ENCODE measurements at places on chromosomes 3 and 15. TPM values are rescaled to one million over a fixed set of nuclear protein-coding genes. Genes with fewer than 3 reads are reported as not detected.

- DNase-seq, result peak; percentile 15
These were observed 643 bp downstream of the CDAN1 start for GRCh38 chr15:42736178-42736792.

DNA sequence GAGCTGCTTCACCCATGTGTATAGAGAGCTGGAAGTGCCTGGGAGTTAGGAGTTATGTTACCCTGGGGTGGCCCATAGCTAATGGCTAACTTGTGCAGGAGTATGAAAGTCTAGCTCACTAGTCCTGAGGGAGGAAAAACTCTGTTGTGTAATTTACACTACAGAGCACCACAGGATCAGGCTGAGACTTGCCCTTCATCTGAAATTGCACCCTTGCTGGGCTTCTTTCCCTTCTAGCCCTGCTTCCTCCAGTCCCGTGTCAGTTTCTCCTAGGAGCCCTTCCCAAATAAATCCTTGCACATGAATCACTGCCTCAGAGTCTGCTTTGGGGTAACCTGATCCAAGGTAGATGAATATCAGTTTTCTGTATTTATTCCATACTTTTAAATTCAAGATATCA, 40.0 kb downstream of the CTXND1 start:
- DNase-seq, result no peak

The PARP14 gene
- 113 TPM for total RNA-seq

The HTR3E gene
- total RNA-seq, result not detected

DNA sequence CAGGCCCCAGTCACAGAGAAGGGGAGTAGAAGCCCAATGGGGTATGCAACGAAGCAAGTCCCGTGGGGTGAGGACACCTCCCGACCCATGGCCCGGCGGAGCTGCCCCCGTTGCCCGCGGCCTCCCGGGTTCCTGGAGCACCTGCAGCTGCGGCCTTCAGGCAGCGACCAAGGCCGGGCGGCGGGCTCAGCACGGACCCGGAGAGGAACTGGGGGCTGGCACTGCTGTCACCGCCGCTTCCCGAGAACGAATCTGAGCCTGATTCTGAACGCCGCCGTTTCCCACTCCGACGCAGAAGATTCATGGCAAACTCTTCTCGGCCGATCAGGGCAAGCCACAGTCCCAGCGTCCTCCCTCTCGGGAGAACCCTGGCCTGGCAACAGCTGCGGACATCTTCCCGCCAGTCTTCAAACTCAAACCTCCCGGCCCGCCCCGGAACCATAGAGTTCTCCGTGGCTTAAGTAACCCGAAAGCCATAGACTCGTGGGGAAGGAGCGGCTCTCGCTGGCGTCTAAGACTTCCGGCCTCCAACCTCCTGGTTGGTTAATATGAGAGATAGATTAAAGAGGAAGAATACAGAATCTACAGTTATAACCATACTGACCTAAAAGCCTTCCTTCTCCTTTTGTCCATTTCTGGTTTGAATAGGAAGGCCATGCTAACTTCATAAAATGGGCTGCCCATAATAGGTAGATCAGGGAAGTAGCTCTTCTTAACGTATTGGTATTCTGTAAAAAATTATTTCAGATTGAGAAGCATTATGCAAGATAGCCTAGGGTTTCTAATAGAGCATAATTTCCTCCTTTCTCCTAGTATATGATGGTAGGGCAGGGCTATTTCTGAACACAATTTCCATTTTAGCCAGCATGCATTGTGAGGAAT, at the start of gene POLQ:
Gene POLQ, minus strand, starts transcription at position 415 of the 882 bp plus-strand sequence. Its CDS starts 111 bp downstream, at position 304.
- peak; percentile 96 for DNase-seq

DNA sequence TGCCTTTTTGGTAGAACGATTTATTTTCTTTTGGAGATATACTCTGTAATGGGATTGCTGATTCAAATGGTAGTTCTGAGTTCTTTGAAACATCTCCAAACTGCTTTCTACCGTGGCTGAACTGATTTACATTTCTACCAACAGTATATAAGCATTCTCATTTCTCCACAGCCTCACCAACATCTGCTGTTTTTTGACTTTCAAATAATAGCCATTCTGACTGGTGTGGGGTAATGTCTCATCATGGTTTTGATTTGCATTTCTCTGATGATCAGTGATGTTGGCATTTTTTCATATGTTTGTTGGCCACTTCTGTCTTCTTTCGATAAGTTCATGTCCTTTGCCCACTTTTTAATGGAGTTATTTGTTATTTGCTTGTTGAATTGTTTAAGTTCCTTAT, 154.0 kb downstream of the ABHD5 start:
- DNase-seq, result no peak

DNA sequence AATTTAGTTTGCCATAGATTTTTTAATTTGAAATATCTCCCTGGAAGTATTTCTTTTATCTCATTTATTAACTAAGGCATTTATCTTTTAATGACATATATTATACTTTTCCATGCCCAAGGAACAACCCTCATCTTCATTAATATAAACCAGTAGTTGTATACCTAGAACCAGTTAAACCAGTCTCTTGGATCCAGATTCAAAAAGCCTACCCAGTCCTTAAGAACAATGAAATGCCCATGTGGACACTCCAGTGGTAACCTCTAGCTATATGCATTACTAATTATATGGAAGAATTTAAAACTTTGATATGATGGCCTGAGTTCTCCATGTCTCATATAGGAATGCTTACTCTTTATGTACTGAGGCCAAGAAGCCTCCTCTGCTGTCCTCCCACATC, 4.8 kb downstream of the SIDT1 start:
- DNase-seq, result no peak

GRCh38 chr3:54261141-54261540, 138.8 kb downstream of the CACNA2D3 start:
- DNase-seq, result no peak

GRCh38 chr15:51758645-51759044, 7.2 kb downstream of the TMOD2 start:
- DNase-seq, result peak; percentile 32

DNA sequence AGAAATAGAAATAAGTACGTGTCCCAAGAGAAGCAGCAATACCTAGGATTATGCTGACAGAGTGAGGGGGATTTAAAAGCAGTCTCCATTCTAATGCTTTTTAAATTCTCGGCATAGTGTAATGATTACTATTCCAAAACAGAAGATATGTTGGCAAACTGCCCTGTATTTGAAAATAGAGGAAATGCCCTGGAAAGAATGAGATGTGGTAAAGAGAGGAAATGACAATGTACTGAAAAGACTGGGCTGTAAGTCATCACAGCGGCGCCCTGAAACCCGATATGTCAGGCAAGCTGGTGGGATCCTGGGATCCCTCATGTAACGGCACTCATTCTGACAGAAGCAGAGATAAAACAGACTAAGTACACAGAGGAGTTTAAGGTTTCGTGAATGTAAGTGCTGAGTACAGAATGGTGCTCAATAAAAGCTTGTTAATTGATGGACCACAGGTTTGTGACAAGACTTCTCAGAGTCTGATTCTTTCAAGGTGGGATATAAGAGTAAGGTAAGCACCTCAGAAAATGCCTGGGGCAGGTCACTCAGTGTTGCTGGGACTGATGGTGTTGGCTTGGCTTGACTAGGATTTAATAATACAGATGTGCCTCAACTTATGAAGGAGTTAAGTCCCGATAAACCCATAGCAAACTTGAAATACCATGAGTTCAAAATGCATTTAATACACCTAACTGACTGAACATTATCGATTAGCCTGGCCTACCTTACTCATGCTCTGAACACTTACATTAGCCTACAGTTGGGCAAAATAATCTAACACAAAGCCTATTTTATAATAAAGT, 91.4 kb downstream of the NFKBIZ start:
- peak; percentile 93 for DNase-seq

DNA sequence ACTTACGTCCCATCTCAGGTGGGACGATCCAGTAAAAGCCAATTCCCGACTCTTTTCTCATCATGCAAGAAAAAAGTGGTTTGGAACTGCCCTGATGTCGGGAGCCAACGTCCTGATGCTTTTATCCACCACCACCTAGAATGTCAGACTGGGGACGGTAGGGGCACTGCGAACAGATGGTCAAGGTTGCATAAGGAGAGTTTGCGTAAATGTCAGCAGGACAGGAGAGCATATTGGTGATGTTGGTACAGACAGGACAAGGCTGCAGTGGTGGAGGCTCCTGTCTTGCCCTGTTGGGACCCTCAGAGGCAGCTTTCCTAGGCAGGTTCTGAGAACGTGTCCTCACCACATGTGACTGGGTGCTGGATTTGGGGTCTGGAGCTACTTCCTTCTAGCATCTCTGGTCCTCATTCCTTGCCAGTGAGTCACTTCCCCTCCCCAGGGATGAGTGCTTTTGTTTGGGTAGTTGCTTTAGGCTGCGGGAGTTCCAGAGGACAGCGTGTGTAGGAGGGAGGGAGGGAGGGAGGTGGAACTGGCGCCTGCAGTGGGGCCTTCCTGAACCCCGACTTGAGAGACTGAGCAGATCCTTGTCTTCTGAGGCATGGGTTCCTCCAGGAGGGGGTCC, 21.0 kb downstream of the THSD4 start:
- DNase-seq, result peak; percentile 98

GRCh38 chr3:77931255-77932009, 891.5 kb downstream of the ROBO2 start:
- no peak for DNase-seq

The PTPRG gene
- 44.9 TPM for total RNA-seq

DNA sequence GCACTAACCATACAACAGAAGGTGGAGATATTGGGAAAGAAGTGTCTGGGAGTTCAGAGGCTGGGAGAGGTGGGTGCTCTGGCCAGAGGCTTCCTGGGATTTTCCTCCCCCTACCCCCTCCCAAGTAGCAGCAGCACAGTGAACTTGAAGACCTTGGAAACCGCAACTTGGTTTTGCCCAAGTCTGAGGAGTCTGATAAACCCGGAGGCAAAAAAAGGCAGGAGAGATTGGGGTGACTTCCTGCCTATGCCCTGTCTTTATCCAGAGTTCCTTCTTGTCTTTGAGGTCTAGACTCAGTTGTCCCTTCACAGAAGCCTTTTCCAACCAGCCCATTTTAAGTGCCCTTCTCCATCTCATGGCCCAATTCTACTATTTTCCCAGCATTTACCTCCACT, 25.4 kb upstream of the THRB start:
- peak; percentile 6 for DNase-seq

DNA sequence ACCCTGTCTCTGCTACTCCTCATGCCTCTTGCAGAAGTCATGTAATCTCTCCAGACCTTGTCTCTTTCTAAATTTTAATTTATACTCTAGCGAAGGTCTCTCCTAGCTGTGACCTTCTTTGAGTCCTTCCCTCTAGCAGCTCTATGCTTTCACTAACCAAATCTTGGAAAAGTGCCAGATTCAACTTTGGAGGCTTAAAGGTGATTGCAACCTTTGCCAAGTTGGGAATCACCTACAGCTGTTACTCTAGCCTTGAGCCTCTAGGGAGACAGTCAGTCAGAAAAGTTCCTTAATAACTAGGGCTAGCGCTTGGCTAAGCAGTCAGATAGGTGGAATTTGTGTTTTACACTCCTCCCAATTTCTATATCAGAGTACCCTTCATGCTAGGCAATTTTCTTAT, 46.1 kb upstream of the ABI3BP start:
- no peak for DNase-seq

GRCh38 chr15:98878172-98878571, 129.4 kb downstream of the PGPEP1L start:
- DNase-seq, result no peak

- DNase-seq, result no peak
These were observed 230.5 kb upstream of the CHRNA7 start for GRCh38 chr15:31799715-31800321.

GRCh38 chr3:88618021-88618645, 468.4 kb downstream of the C3orf38 start:
- DNase-seq, result no peak

The CCR4 gene
- total RNA-seq, result not detected

- peak; percentile 50 for DNase-seq
These were observed 100.2 kb downstream of the CGNL1 start for GRCh38 chr15:57476533-57476975.

- DNase-seq, result peak; percentile 39
These were observed 202.3 kb upstream of the PROK2 start for GRCh38 chr3:71987089-71987735.

The SYNPR gene
- total RNA-seq, result not detected

DNA sequence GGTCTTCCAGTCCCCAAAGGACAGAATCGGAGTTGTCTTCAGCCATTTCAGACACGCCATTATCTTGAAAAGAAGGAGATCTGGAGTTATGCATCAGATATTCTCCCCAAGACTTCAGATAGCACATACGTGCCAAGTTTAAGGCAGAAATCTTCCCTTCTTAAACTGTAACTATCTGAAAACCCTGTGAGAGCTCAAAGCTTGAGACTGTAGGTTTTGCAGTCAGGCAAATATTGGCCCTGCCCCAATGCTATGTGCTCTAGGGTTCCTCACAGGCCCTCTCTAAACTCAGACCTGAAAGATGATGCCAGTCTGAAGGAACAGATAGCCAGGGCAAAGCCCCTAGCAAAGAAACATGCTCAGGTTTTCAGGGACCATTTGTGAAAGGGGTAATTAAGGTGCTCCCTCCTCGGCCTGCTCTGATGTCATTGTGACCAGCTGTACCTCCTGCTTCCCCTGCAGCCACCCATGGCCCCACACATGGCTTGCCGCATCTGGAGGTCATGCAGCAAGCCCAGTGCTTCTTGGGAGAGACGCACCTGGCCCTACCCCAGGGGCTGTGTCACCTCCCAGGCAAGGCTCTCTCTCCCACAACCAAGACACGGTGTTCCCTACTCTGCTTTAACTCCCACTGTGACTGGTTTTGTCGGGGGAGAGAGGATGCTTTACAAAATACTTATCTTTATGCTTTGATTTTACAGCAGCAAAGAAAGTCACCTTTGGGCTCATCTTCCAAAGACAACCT, 53.4 kb upstream of the POMGNT2 start:
- DNase-seq, result no peak

The ZCWPW2 gene
- 0.20 TPM for total RNA-seq

GRCh38 chr3:143650827-143651226, 197.4 kb downstream of the SLC9A9 start:
- no peak for DNase-seq

DNA sequence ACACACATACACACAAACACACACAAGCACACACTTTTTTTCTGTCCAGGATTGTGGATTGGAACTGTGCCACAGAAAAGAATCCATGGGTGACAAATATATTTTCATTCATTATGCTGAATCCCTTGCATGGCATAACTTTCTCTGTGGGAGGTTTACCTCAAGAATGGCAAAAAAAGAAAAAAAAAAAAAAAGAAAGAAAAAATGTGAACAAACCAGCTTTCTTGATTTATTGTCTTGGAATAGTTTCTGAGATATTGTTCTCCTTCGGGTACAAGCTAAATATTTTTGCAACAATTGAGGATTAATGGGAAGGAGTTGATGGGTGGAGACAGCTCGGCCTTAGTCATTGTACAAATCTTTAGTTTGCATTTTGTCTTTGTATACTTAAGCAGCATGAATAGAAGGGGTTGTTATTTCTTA, 153.1 kb downstream of the GMNC start:
- no peak for DNase-seq

- no peak for DNase-seq
These were observed 945.6 kb downstream of the MCTP2 start for GRCh38 chr15:95176794-95177577.

The LINGO1 gene
- total RNA-seq, result not detected

- no peak for DNase-seq
These were observed 61.6 kb downstream of the OSTN start for GRCh38 chr3:191260431-191261303.

GRCh38 chr15:55320238-55320550, 1.2 kb downstream of the PIGB start:
- no peak for DNase-seq

- no peak for DNase-seq
These were observed 466.4 kb downstream of the DIPK2A start for GRCh38 chr3:144437989-144438388.

- peak; percentile 1 for DNase-seq
These were observed 480.9 kb downstream of the ROBO1 start for GRCh38 chr3:79286882-79287281.

GRCh38 chr3:28853830-28854229, 427.0 kb upstream of the RBMS3 start:
- peak; percentile 5 for DNase-seq

GRCh38 chr3:14915636-14916222, 31.7 kb upstream of the NR2C2 start:
- DNase-seq, result peak; percentile 53

The RTP1 gene
- total RNA-seq, result not detected
